SK-N-DZ (cell line): ENCODE measurements at places on chromosomes 5 and 9.

GRCh38 chr9:87642330-87643106 lies 83.4 kb upstream of the CTSL start:
- DNase-seq, result no peak

DNA sequence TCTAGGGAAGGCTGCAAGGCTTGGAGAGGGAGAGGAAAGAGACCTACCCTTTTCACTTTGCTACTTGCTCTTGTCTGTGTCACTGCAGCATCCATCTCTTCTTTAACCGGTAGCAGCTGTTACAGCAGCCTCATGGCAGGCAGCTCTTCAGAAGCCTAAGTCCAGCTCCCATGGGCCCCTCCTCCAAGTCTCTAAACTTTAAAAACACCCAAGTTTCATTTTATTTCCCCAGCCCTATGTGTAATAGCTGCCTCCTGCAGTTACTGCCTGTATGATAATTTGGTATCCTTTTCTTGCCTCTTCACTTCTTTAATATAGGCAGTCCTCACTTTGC lies 313.1 kb upstream of the PIK3R1 start:
- no peak for DNase-seq

DNA sequence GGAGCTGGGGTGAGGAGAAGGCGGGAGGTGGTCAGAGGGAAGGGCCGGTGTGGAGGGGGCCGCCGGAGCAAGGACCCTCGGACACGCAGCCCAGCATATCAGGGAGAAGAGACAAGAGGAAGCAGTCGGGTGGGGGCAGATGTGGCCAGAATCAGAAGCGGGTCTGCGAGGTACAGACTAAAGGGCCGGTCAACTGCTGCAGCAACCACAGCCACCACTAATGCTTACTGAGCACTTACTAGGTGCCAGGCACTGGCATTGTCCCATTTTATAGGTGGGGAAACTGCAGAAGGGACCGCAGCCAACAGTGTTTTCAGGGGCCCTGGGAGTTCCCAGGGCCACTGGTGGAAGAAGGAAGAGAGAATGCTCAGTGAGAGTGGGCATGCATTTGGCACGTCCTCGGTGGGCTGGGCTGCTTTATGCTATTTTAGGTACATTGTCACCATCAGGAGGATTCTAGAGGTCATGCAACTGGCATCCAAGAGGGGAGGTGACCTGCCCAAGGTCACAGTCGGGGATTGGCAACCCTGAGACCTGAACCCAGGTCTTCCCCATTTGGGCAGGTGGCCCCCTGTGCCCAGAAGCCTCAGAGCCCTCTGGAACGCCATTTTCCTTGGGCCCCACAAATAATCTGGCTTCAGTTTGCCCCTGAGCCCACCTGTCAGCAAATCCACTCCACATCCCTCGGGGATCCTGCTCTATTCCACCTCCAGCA lies 53.4 kb downstream of the DUSP1 start:
- no peak for DNase-seq

- no peak for DNase-seq
Observed at GRCh38 chr5:54673523-54674225, 156.1 kb downstream of the SNX18 start.

DNA sequence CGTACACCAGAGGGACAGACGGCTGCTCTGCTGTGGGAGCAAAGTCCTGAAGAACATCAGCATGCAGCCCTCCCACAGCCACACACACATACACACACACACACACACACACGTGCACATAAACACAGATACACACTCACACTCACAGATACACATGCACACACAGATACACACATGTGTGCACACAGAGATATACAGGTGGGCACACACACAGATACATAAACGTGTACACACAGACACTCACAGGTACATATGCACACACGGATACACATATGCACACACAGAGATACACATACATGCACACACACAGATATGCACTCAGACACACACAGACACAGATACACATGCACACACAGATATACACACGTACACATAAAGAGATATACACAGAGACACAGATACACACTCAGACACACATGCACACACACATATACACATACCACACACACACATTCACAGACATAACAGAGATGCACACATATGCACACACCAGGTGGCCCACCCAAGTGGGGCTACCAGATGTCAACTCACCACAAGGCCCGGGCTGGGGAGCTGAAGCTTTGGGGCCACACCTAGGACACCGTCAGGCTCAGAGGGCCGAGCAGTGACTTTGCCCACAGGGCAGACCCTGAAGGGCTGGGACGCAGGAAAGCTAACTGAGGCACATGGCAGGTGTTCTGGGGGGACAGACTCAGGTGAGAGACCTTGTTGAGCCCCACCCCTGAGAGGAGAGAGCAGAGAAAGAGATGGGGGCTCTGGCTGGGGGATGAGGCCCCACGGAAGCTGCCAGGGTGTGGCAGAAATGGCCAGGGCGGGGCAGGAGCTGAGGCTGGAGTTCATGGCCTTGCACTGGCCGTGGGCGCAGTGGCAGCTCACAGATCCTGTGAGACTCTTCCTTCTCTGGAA lies 148.6 kb upstream of the PPP1R26 start:
- no peak for DNase-seq

- DNase-seq, result no peak
Observed at GRCh38 chr9:124969401-124969800, 28.5 kb upstream of the GOLGA1 start.

DNA sequence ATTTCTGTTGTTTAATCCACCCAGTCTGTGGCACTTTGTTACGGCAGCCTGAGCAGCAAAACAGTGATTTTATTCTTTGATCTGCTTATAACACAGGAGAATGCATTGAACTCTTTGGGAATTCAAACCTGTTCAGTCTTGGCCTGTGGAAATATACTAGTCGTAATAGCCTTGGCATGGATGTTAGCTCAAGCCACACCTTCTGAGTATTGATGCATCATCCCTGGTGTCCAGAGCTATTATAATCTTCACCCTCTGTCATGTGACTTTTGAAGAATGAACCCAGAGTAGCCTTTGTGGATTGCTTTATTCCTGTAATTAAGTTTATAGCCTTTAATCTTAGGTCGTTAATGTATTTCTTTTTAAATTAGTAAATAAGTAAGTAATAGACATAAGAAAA lies 50.8 kb upstream of the TEX48 start:
- no peak for DNase-seq

GRCh38 chr5:126745259-126745992 lies 31.5 kb upstream of the LMNB1 start:
- no peak for DNase-seq

GRCh38 chr9:131379056-131379455 lies 14.8 kb upstream of the PRRC2B start:
- DNase-seq, result no peak

DNA sequence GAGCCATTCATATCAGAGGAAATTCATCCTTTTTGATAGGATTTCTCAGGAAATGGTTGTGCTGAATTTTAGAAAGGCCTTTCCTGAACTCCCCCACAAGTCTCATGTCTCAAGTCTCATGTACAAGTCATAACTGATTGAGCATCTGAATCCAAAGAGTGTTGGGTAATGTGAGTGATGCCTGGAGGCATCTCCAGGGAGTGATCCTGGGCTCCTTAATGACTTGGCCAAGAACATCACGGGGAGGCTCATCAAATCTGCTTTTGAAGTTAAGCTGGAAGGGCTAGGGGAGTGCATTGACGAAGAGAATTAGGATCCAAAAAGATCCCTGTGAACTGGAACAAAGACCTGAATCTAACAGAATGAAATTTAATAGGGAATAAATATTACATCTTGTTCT lies 79.2 kb downstream of the MAST4 start:
- no peak for DNase-seq

DNA sequence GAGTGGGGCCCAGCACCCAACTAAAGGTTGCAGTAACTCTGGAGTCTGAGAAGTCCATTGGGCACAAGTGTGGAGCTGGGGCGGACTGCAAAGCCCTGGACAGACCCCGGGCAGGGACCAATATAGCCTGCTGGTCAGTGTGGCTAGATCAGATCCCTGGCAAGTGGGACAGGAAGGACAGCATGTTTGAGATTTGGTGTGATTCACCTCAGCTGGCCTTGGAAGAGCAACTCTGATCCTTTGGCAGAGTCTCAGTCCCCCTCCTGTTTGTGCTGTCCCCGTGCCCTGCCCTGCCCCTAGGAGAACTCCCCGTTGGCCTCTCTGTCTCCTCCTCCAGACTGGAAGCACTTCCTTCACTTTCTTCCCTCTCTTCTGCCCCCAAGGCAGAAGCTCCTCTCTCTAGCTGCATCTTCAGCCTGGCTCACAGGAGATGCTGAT lies 255.3 kb downstream of the FSTL4 start:
- no peak for DNase-seq

DNA sequence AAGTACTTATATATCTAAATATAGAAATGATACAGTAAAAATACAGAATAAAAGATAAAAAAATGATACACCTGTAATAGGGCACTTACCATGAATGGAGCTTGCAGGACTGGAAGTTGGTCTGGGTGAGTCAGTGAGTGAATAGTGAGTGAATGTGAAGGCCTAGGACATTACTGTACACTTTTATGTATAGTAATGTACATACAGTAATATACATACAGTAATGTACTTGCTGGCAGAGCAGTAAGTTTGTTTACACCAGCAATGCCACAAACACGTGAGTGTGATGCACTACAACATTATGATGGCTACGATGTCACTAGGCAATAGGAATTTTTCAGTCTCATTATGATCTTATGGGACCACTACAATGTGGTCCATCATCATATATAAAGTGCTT lies 34.2 kb downstream of the SUSD1 start:
- DNase-seq, result no peak

- peak; percentile 58 for DNase-seq
Observed at GRCh38 chr9:78296201-78296892, 578 bp upstream of the PSAT1 start.

GRCh38 chr5:113678924-113679575 lies 165.6 kb downstream of the YTHDC2 start:
- DNase-seq, result peak; percentile 82

DNA sequence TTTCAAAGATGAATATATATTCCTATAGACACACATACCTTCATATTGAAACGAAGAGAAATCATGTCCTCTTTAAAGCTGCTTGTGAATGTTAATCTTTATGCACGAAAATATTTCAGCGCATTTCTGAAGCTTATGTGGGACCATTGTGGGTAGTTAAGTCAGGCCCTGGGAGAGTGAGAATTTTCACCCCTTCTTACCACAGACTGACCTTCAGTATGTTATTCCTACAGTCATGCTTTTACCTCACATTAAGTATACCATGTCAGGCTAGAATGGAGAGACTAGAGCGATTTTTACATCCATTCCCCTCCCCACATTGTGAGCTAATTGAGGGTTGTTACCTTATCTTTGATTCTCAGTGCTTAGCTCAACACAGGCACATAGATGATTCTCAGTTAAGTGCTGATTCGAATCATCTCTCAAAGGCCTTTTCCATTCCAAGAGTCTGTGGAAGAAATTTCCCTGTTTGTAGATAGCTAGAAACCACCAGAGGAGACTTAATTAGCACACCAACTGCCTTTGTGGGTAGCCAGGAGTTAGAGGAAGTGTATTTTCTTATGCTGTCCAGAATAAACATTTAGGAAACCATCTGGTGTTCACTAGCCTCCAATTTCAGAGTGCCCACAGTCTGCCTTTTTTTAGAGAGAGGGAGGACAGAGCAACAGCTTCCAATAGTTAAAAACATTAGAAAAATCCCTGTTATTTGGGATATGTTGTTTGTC lies 110.5 kb downstream of the MEGF10 start:
- DNase-seq, result no peak

- no peak for DNase-seq
Observed at GRCh38 chr9:36436909-36437308, 36.8 kb upstream of the RNF38 start.

DNA sequence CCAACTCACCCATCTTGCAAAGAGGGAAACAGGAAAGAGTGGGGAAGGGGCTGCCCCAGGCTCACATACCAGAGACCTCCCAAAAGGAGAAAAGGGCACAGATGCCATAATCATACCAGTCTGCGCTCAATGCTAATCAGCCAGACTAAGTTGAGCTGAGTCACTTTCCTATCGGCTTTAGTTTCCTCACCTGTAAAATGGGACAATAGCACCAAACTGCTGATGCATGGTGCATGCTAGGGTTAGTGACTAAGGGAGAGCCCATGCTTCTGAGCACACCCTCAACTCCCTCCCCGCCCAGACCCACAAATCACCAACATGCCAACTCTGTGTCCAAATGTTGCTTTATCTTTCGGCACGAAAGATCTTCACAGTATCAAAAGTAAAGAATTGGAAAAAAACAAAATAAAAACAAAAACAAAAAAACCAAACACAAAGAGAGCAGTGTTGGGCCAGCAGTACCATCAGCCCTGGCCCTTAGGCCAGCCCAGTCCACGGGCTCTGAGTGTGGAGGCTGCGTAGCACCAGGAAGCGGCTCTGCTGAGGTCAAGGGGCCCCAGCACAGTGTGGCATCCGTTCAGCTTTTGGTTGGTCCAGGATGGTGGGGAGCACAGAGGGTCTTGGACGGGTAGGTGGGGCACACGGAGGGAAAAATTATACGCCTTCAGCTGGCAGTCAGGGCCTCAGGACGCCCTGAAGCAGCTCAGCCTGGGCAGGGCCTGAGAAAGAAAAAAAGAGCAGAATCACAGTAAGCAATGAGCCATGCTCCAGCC lies 2.9 kb upstream of the DDX41 start:
- no peak for DNase-seq

GRCh38 chr5:378976-379742 lies 57.6 kb downstream of the AHRR start:
- DNase-seq, result no peak

DNA sequence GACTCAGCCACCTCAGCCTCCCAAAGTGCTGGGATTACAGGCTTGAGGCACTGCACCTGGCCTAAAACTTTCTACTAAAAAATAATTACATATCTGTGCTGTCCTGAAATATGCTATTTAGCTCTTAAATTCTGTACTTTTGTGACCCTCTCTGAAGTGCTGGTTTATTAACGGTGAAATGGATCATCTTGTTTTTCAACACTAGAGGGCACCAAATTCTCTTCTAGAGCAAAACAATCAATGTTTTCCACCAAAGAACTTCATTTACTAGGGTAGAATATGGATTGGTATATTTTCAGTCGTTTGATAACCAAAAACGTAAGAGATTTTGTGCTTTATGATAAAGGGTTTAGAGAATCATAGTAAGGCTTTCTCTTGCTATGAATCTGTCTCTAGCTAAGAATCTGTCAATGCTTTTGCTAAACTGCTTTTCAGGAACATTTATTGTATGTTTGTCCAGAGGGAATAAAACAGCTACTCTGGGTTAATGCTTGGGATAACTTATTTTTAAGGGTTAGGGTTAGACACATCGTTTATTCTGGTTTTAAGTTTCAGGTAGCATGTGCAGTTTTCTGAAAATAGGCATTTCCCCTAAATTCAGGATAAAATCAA lies 63.6 kb downstream of the RNF180 start:
- peak; percentile 23 for DNase-seq

GRCh38 chr9:5819174-5819573 lies 13.7 kb downstream of the ERMP1 start:
- no peak for DNase-seq
